NCI-H1048 (cell line): ENCODE measurements at places on chromosomes 13 and 19.
A peak's percentile ranks its signal among the peaks of the same experiment; 100 is the strongest.

DNA sequence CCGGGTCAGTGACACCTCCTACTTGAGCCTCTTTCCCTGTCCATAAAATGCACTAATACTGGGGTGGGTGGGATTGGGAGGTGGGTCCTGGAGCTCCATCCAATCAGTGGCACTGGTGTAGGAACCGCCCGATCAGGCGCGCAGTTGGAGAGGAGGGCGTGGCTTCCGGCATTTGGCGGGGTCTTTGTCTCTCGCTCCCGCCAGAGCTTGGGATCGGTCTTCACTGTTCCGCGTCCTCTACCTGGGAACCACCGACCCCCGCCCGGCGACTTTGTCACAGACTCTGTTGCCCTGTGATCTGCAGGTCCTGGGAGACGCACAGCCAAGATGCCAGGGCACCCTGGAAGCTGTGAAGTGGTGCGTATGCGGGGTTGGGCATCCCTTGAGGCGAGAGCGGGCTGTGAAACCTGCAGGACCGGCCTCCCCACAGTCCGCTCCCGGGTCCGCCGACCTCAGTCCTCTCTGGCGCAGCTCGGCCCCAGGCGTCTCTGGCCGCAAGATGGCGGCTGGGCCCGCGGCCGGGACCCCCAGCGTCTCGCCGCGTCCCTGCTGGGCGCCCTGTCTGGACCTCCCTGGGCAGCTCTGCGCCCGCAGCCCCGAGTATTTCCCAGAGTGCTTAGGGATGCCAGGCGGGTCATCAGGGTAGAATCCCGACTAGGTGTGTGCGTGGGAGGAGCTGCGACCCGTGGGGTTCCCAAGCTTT is 41.6 kb upstream of the ZNF730 start:
- no peak for DNase-seq

GRCh38 chr13:41680900-41681299 is 223.6 kb downstream of the RGCC start:
- no peak for DNase-seq

- peak; percentile 75 for DNase-seq
Measured at GRCh38 chr19:20776083-20777076, at the start of gene ZNF66. ZNF66 (plus strand) TSS chr19:20776304; CDS start chr19:20776448, 144 bp downstream.

GRCh38 chr13:79776531-79777295 is 295.8 kb downstream of the NDFIP2 start:
- no peak for DNase-seq

GRCh38 chr13:48563626-48564025 is 30.7 kb upstream of the RCBTB2 start:
- no peak for DNase-seq

- no peak for DNase-seq
Measured at GRCh38 chr13:30725326-30726085, 9.8 kb upstream of the ALOX5AP start.

GRCh38 chr13:110311443-110312338 is 4.6 kb downstream of the COL4A2 start:
- DNase-seq: no peak

DNA sequence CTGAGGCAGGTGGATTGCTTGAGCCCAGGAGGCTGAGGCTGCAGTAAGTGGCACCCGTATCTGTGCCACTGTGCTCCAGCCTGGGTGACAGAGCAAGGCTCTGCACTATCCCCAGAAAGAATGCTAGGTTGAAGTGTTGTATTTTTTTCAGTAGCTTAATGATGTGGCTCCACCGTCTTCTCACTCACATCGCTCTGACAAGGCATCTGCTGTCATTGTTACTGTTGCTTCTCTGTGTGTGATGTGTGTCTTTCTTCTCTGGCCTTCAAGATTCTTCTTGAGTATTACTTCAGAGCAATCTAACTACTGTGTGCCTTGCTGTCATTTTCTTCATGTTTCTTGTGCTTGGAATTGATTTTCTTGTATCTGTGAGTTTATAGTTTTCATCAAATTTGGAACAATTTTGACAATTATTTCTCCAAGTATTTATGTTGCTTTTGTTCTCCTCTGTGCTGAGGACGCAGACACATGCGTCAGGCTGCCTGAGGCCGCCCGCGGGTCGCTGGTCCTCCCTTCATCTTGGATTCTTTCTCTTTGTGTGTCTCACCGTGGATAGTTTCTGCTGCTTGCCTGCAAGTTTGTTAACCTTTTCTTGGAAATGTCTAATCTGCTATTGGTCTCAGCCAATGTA is 10.8 kb downstream of the ADPRHL1 start:
- DNase-seq: no peak

- DNase-seq: no peak
Measured at GRCh38 chr13:66265371-66265770, 964.8 kb downstream of the PCDH9 start.

DNA sequence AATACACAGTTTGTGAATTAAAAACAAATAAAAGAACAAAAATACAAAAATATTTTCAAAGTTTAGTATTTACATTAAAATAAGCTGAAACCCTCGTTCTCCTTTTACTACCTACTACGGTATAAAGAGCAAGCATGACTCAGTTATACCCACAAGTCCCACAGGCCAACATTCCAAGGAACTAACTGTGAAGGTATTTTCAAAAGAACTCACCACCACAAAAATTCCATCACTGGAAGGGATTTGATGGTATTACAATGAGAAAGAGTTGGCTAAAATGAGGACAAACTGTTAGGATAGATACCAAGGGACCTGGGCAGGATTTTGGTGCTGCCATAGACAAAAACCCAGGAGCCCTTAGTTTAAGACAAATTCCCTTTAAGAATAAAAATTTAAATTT is 122.7 kb downstream of the TBC1D4 start:
- no peak for DNase-seq

DNA sequence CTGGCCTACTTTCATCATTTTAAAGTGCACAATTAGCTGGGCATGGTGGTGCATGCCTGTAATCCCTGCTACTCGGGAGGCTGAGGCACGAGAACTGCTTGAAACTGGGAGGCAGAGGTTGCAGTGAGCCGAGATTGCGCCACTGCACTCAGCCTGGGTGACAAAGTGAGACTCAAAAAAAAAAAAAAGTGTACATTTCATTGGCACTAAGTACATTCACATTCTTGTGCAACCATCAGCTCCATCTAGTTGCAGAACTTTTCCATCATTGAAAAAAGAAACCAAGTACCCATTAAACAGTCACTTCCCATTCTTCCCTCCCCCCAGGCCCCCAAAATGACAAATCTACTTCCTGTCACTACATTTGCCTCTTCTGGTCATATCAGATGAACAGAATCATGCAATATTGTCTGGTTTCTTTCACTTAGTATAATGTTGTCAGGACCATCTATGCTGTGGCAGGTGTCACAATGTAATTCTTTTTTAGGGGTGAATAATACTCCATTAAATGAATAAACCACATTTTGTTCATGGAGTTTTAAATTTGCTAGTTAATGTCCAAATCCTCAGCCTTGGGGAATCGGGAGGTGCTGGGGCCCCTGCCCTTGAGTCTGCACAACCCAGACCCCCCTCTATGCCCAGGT is 7.4 kb upstream of the SIGLEC11 start:
- no peak for DNase-seq

- DNase-seq: no peak
Measured at GRCh38 chr13:39915418-39915817, 260.0 kb downstream of the COG6 start.

DNA sequence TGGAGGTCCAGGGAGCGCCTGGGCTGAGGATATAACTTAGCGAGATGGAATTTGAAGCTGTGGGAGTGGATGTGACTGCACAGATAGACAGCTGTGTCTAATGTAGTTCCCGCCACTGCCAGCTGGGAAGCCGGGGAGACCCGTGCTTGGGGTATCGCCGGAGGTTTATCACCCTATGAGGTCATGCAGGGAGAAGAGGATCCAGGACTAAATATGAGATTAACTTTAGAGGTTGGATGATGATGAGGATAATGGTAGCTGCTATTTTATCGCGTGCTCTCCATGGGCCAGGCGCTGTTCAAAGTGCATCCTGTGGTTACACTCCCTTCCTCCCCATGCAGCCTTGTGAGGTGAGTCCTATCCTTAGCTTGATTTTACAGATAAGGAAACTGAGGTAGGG is 19.9 kb downstream of the SSC5D start:
- DNase-seq: no peak

- DNase-seq: no peak
Measured at GRCh38 chr19:53157626-53158025, 1.2 kb downstream of the ZNF347 start.
